ENCODE measurements at places on chromosomes 16 and 17. TPM values are rescaled to one million over a fixed set of nuclear protein-coding genes. Genes with fewer than 3 reads are reported as not detected.
A peak's percentile ranks its signal among the peaks of the same experiment; 100 is the strongest.

Gene STX1B
- 0.89 TPM for total RNA-seq

Gene GPT2
- total RNA-seq = 17.8 TPM

DNA sequence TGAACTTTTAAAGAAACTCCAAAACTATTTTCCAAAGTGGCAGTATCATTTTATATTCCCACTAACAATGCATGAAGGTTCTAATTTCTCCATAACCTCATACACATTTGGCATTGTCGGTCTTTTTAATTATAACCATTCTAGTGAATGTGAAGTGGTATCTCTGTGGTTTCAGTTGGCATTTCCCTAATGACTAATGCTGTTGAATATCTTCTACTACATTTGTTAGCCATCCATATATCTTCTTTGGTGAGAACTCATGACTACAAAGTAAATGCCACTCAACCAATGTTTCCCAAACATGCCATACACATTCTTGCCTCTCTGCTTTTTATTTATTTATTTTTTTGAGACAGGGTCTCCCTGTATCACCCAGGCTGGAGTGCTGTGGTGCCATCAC, 31.7 kb upstream of the TAOK1 start:
- DNase-seq = no peak

Gene FTSJ3
- 33.0 TPM for total RNA-seq

GRCh38 chr16:80027007-80027965, 426.7 kb upstream of the MAF start:
- no peak for DNase-seq

Gene ZNF652
- total RNA-seq = 27.5 TPM

Gene CCDC200
- not detected for total RNA-seq

DNA sequence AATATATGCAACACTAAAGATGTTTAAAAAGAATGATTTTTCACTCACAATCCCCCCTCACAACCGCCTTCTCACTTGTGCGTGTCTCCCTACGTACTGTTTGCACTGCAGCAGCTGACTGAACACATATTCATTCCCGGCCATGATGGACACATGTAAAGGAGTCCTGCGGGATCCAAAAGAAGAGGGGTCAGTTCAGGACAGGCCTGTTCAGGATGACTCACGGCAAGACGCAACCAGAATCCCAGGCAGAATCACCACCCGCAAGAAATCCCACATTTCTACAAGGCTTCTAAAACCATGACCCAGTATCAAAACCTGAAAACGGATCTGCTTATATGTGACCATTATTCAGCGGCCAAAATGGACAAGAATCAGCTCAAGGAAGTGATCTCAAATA, 52.3 kb downstream of the CYB5D2 start:
- DNase-seq = no peak

GRCh38 chr17:12187658-12188057, 167.0 kb downstream of the MAP2K4 start:
- DNase-seq = no peak

DNA sequence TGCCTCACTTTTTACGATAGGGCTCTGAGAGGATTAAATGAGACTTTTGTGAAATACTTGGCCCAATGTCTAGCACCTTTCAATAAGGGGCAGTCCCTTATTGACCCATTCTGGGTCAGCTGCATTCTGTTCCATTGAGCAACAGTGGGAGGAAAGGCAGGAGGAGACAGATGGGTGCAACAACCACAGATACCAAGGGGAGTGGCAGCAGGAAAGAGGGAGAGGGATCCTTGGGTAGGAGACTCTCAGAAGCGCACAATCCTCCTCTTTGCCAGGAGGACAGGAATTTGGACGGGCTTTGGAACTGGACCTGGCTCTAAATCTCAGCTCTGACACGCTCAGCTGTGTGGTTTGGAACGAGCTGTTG, 3.5 kb downstream of the PIPOX start:
- no peak for DNase-seq

- no peak for DNase-seq
Measured at GRCh38 chr16:88264641-88265285, 118.0 kb upstream of the ZNF469 start.

DNA sequence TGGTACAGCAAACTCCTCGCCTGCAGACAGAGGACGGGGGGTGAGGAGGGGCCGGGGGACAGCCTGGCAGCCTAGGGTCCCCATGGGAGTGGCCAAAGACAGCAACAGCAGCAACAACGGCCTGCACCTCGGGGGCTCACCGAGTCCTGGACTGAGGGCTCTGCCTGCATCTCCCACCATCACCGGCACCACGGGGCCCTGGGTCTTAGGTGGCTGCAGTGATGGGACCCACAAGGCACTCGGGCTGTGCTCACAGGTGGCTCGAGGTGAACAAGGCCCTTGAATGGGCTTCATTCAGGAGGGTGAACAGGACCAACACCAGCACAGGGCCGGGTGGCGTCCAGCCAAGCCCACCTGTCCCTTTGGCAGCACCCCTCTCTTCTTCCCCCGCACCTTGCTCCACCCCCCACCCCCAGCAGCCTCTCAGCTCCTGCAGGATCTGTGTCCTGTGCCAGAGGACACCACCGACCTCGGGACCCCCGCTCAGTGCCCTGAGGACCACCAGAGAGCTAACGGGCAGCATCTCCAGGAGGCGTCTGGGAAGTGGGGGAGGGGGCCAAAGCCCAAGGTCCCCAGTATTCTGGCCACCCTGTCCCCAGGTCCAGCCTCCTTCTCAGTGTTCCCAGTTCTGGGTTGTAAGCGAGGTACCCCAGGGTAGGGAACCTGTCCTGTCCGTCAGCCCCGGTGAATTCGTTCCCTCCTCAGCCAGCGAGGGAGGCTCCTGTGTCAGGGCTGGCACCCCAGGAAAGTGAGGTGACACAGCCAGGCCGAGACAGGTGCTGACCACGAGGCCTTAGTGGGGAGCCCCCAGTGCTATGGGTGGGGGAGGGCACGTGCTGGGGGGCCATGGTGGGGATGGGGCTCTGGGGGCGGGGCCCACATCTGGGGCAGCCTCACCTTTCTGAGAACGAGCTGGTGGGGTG, 94.3 kb downstream of the TBC1D16 start:
- no peak for DNase-seq

GRCh38 chr16:14285513-14286367, 214.6 kb downstream of the MRTFB start:
- peak; percentile 92 for DNase-seq

Gene SDK2
- 1.6 TPM for total RNA-seq

DNA sequence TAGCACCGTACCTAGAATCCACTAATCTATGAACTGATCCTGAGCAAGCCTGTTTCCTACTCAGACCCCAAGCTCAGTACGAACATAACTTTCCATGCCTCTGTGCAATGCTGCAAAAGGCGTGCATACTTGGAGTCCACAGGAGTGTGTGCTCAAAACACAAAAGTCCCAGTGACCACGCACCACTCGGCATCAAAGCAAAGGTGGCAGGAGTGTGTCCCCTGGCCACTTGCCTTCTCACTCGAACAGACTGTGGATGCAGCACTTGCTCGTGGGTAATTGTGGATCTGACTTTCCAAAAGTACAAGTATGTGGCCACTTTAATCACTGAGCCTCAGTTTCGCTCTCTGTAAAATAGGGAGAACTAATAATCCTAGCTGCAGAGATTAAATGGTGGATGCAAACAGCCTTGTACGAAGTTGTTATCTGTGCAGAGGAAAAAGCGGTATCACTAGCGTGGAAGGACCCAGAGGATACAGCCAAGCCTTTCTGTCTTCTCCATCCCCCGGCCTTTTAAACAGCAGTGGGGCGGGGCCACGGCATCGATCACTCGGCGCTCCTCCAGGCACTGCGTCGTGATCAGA, 311 bp upstream of the KDM8 start:
- no peak for DNase-seq

Gene INCA1
- 0.20 TPM for total RNA-seq

DNA sequence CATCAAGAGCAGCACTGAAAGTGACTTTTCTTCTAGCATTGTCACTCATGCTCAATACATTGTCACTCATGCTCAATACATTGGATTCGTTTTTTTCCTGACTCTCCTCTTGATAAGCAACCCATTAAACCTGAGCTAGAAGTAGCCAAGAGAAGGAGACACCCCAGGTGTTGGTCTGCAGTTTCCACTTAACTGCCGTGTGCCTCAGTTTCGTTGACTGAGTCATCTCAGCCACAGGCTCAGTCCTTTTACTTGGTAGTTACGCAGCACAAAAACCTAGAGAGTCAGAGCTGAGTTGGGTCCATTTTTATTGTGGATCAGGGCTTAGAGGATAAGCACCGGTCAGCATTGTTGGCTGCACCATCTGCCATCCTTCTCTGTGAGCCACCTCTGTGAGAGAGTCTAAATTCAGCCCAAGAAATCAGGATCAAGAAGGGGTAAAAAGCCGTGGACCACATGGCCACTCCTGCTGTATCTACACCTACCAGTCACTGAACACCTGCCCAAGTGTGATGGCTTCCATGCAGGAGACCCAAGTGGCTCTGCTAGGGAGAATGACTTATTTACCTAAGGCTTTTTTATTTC, 11.3 kb downstream of the GINS2 start:
- DNase-seq = no peak

Gene PRPF8
- total RNA-seq = 138 TPM

Gene ST6GALNAC1
- total RNA-seq = not detected
